ENCODE measurements at places on chromosomes 4 and X.

DNA sequence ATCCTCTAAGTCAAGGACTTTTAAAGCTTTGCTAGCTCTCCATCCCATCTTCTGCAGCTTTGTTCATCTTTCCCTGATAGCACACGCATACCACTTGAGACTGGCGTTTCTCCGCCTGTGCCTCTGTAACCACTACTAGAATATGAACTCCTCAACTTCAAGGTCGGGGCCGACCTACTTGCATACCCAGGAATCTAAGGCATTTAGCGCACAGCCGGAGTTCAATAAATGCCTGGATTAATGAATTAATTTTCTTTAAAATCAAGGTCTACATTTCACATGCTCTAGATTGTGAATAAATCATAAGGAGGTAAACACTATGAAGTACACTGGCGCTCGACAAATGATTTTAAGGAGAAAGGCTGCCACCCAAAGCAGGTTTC, 89.3 kb downstream of the HNRNPD start:
- peak; percentile 1 for DNase-seq

DNA sequence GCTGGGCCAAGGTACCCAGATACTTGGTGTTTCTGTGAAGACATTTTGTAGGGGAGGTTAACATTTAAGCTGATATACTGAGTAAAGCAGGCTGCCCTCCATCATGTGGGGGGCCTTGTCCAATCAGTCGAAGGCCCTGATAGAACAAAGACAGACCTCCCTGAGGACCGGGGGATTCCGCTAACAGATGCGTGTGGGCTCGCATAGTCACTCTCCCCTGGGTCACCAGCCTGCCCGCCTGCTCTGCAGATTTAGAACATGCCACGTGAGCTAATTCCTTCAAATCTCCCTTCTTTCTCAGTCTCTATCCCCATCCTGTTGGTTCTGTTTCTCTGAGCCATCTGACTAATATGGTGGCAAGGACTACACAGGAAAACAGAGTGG, 60.7 kb downstream of the WFS1 start:
- no peak for DNase-seq

- DNase-seq: no peak
Measured at GRCh38 chrX:30253257-30253656, 6.3 kb downstream of the MAGEB1 start.

GRCh38 chrX:107686792-107687191, 58.5 kb downstream of the PRPS1 start:
- DNase-seq: no peak

GRCh38 chr4:101125045-101125942, 222.0 kb downstream of the PPP3CA start:
- DNase-seq: no peak

DNA sequence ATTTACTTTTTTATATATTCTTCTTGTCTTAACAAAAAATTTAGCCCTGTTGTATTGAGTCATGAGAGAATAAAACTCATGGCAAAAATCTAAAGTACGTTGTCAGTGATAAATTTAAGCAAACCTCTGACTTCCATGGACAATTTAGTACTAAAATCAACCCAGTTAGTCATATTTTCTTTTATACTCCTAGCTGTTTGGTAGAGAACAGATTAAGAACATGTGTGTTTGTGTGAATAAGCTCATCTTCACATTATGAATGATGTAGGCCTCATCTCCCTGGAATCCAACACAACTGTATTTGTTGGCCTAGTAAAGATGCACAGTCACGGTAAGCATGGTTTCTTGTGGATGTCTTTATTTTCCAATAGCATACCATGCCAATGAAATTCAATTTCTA, 40.8 kb upstream of the FAM47B start:
- DNase-seq: peak; percentile 87

DNA sequence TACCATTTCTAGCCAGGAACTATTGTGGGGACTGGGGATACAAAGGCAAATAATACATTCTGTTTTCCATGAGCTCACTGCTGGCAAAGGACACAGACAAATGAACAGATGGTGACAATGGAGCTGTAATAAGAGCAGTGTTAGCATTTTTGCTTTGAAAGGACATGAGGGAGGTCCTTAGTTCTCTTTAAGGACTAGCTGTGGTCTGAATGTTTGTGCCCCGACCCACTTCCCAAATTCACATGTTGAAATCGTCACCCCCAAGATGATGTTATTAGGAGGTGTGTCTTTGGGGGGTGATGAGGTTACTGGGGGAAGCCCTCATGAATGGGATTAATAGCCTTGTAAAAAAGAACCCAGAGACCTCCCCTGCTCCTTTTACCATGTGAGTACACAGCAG, 30.3 kb downstream of the CCNG2 start:
- no peak for DNase-seq

GRCh38 chr4:38002451-38003071, 42.4 kb downstream of the PTTG2 start:
- DNase-seq: no peak

DNA sequence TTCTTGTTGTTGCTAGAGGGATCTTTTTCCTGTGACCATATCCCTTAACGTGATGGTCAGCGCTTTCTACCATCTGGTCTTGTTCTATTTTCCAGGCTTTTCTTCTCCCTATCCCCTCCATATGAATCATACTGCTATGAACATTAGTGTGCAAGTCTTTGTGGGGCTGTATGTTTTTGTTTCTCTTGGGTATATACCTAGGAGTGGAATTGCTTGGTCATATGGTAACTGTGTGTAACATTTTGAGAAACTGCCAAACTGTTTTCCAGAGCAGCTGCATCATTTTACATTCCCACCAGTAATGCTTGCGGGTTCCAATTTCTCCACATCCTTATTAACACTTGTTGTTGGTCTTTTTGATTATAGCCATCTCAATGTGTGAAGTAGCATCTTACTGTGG, 121.4 kb downstream of the SPRY1 start:
- peak; percentile 20 for DNase-seq

GRCh38 chr4:37604461-37604860, 81.7 kb downstream of the RELL1 start:
- peak; percentile 68 for DNase-seq

DNA sequence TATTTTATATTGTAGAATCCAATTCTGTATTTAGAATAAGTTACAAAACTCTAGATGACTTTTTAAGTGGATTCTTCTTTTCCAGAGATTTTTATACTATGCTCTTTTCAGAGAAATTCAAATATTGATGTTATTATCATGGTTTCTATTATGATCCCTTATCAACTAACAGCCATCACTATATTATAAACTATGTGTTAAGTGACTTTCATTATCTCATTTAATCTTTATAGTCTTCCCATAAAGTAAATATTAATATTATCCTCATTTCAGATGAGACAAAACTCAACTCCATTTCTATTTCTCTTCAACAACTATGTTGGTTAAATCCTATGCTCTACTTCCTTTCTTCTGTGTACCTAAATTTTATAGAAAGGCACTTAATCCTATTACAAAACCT, 132.6 kb downstream of the ANKRD50 start:
- DNase-seq: no peak

- DNase-seq: peak; percentile 34
Measured at GRCh38 chr4:55069248-55069647, 56.1 kb downstream of the KDR start.

GRCh38 chrX:57177070-57177469, 39.9 kb upstream of the SPIN2A start:
- no peak for DNase-seq

DNA sequence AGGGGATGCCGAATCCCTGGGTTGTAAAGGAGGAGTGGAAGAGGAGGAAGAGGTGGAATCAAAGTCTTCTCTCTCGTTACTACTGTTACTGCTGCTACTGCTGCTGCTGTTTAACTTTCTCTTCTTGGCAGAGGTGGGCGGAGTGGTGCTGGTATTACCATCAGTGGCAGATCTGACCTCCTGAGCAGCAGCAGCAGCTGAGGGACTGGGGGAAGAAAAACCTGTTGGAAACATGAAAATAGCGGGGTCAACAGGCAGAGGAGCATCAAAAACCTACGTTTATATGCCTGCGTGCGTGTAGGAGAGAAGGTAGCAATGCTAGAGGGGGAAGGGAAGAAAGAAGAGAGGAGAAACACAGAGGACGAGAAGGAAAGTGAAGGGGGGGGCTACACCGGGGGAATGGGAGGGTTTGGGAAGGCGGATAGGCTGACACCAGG, 339 bp downstream of the CUL4B start:
- peak; percentile 34 for DNase-seq

- peak; percentile 11 for DNase-seq
Measured at GRCh38 chrX:38293741-38294140, 33.6 kb downstream of the RPGR start.

- DNase-seq: no peak
Measured at GRCh38 chr4:107993969-107994368, 4.3 kb downstream of the HADH start.

GRCh38 chr4:173401063-173401462, 2.1 kb upstream of the SCRG1 start:
- no peak for DNase-seq

DNA sequence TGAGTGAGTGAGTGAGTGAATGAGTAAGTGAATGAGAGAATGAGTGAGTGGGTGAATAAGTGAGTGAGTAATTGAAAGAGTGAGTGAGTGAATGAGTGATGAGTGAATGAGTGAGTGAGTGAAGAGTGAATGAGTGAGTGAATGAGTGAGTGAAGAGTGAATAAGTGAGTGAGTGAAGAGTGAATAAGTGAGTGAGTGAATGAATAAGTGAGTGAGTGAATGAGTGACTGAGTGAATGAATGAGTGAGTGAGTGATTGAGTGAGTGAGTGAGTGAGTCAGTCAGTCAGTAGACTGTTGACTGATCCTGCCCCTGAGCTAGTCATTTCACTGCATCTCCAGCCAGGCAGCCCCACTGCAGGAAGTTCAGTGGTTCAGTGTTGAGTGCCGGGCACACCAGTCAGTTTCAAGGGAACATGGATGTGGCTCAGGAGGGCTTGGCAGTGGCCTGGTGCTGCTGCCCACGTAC, 228.4 kb upstream of the PSAPL1 start:
- DNase-seq: no peak

DNA sequence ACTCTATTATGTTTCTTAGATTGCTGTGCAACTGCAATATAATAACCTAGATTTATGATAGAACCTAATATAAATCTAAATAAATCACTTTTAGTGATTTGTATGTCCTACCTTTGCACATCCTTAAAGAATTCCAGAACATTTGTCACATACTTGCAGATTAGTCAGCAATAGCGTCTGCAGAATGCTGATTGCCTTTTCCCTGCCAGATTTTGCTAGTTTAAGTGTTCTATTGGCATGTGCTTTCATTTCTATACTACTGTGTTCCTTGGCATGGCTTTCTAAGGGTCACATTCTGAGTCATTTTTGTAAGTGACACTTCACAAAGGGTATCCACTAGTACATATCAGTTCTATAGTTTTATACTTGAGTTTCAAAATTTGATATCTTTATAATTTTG, 303.1 kb upstream of the GIMD1 start:
- DNase-seq: peak; percentile 64

DNA sequence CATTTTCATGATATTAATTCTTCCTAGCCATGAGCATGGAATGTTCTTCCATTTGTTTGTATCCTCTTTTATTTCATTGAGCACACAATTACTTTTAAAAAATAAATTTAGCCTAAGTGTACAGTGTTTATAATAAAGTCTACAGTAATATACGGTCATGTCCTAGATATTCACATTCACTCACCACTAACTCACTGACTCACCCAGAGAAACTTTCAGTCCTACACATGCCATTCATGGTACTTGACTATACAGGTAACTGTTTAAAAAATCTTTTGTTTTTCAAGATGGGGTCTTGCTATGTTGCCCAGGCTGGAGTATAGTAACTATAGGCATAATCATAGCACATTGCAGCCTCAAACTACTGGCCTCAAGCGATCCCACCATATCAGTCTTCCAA, 348.1 kb downstream of the RAPGEF2 start:
- no peak for DNase-seq

GRCh38 chr4:48991357-48991756, 5.3 kb downstream of the CWH43 start:
- no peak for DNase-seq

GRCh38 chr4:127622621-127622920, 10.2 kb upstream of the INTU start:
- DNase-seq: no peak

DNA sequence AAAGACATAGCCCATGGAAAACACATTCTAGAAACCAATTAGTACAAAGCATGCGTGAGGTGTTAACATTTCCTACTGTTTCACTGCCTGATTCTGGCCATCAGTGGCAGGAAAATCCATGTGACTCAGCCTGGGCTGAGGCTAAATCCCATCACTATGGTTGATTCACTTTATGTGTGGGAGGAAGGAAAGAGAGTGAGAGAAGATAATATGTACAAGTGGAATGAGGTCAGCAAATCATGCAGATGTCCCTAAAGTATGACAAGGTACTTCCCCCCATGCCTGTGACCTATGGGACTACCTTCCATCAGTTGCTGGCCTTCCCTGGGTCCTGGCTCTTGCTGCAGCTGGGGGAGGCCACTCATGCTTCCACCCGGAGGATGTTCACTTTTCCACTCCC, 64.2 kb upstream of the MAP3K15 start:
- DNase-seq: peak; percentile 20

DNA sequence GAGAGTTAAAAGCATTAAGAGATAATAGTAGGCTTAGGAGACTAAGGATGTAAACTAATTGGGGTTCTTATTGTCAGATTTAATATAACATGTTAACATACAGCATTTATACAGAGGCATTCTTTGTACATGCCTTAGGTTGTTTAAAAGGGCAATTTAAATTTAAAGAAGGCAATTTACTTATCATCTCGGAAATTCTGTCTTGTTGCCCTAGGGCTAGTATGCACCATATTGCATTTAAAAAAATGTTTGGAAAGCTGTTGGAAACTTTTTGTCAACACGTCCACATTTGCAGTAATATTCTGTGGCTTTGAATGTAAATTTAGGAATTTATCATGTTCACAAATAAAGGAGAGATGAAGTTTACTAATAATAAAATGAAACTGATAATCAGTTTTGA, 25.5 kb downstream of the GALNT7 start:
- no peak for DNase-seq

GRCh38 chrX:129981200-129981553, 1.3 kb upstream of the BCORL1 start:
- no peak for DNase-seq

- DNase-seq: no peak
Measured at GRCh38 chr4:123930996-123931395, 534.4 kb downstream of the SPRY1 start.

- no peak for DNase-seq
Measured at GRCh38 chr4:2954358-2955185, 8.6 kb downstream of the NOP14 start.

DNA sequence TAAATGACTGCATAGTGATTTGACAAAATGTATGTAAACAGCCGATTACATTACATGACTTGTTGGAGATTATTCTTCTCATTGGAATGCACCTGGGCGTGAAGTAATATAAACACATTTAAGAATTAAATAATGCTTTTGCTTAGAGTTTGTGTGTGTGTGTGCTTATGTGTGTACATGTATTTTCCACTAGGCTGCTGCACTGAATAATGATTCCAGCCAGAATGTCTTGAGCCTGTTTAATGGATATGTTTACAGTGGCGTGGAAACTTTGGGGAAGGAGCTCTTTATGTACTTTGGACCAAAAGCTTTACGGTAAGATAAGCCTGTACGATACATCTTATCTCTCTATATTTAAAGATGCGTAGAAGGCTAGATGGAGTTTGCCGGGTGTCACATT, 12.6 kb downstream of the NEIL3 start:
- DNase-seq: no peak
